ENCODE measurements at places on chromosomes 7 and 10. TPM values are rescaled to one million over a fixed set of nuclear protein-coding genes. Genes with fewer than 3 reads are reported as not detected.

LRRTM3 gene
- 17.1 TPM for total RNA-seq

DNA sequence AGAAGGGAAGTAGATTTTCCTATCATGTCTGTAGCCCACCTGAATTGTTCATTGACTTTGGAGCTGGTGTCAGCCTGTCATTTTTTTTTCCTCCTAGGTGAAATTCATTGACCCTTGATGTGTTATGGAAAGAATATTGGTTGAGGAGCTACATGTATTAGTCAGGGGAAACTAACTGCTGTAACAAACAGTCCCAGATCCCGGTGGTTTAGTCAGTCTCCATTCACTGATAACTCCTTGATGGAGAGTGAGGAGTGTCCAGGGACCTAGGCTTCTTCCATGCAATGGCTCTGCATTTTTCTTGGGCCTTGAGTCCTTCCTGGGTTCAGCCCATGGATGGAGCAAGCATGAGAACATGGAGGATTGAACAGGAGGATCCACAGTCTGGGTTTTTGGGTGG, 643.2 kb downstream of the LRMDA start:
- DNase-seq: no peak

DNA sequence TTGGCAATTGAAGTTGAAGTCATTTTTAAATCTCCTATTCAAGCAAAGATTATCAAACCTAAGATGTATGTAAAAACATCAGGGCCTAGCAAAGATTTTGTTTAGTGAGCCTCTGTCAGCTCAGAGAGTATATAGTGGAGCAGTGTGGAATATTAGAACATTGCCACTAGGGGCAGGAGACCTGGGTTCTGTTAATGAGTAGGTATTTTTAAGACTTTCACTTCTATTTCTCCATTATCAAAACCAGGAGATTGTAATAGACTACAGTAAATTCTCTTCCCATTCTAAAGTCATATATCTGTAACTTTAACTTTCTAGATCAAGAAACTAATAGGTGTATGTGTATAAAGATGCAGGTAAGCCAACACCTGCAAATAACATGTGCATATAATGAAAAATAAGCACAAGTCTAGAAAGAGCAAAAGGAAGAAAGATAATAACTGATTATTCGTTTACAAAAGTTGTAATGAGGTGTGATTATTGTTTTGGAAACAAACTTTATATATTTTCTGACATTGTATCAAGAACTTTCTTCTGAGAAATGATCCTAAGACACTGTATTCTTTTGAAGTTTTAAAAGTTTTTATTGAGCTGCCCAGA, 64.4 kb downstream of the KCND2 start:
- DNase-seq: no peak

DNA sequence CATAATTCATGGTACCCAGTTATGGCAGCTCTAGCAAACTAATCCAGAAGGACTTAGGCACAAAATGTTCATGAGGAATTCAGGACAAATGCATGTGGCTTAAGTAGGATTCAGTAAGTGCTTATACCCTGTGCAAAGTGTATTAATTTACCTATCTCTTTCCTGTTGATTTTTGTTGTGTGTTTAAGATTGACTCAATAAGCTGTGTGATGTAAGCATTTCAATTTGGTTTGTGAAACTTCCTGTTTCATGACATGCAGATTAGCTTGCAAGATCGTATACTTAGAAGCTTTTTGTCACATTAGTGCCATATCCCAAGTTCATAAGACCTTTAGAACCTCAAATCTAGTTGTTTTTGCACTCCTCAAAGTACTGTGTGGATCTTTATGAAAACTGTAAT, 416.7 kb downstream of the ARL4A start:
- DNase-seq: no peak

DNA sequence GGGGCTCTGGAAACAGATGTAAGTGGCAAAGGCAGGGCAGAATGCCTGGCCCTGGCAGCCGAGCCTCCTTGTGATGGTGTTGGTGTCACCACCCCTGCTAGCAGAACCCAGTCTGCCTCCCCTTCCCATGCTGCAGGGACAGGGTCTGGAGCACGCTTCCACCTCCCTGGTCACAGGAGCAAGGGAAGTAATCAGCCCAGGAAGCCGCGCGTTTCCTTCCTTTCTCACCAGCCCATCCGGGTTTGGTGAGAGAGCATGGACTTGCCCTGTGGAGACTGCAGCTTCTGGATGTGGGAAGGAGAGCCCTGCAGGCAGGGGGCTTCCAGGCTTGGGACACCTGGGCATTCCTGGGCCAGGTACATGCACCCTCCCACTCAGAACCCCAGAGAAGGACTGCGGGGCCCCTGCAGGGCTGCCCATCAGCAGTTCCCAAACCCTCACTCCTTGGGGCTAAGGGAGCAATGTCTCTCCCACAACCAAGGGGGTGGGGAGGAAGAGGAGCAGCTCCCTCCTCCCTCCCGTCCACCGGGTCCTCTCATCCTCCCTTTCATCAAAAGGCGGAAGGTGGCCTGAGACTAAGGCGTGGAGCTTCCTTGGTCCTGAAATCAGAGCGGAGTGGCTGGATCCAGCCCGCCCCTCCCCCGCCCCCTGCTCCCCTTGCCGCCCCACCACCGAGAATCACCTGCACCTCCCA, 1.8 kb downstream of the MMRN2 start:
- no peak for DNase-seq
